Inflammatory macrophage treated with lipopolysaccharide for 1 hour (primary cell): ENCODE measurements at places on chromosomes 13 and 19.

- DNase-seq, result no peak
These were observed 6.0 kb downstream of the ACP4 start for GRCh38 chr19:50796128-50796633.

- peak; percentile 34 for DNase-seq
These were observed 66.7 kb downstream of the FRY start for GRCh38 chr13:32098272-32098671.

- no peak for DNase-seq
These were observed 436.4 kb downstream of the SLITRK5 start for GRCh38 chr13:88107570-88107969.

DNA sequence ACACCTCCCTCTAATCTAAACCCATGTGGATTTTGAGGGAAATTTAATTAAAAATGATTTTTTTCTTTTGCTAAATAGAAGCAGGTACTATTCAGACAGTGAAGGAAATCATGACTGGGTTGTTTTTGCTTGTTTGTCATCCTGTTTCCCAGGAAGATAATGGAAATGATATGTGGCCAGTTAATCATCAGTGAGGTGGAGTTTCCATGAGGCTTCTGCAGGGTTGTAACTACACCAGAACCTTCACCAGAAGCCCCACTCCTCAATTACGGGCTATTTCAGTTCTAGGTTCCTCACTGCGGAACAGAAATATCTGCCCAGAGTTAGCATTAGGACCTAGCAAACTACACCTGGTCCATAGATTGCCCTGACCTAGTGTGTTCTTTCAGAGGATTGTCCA is 394.0 kb downstream of the DLEU7 start:
- no peak for DNase-seq

DNA sequence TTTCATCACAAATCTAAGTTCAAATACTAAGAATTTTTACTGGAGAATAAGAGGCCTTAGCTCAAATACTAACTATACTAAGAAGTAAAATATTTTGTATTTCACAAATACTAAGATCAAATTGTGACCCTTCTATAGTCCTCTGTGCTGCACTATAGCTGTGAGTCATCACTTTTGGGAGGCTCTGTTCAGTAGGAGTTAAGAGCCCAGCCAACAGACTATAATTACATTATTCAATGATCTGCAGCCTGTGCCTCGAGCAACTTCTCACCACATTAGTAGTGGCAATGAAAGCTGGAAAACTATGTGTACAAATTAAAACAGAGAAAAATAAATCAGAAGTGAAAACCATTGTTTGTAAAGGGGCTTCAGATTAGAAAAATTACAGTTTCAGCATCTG is 147.3 kb upstream of the GPC6 start:
- no peak for DNase-seq

- DNase-seq, result no peak
These were observed 168.0 kb downstream of the PAN3 start for GRCh38 chr13:28306325-28306724.

- no peak for DNase-seq
These were observed 3.0 kb upstream of the ZNF554 start for GRCh38 chr19:2816641-2817040.

DNA sequence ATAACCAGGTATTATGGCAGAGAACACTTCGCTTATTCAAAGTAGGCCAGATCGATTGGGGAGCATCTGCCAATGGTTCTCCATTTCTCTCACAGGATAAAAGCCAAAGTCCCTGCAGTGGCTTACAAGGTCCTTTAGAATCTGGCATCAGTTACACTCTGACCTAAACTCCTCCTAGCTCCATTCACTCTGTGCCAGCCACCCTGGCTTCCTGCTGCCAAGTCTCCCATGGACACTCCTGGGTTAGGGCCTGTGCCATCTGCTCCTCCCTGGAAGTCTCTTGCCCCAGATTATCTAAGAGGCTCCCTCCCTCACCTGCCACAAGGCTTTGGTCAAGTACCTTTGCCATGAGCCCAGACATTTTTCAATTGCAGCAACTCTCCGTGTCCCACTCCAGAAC is 649.2 kb downstream of the DACH1 start:
- no peak for DNase-seq

- no peak for DNase-seq
These were observed 84.8 kb downstream of the SLC25A15 start for GRCh38 chr13:40874138-40874779.

DNA sequence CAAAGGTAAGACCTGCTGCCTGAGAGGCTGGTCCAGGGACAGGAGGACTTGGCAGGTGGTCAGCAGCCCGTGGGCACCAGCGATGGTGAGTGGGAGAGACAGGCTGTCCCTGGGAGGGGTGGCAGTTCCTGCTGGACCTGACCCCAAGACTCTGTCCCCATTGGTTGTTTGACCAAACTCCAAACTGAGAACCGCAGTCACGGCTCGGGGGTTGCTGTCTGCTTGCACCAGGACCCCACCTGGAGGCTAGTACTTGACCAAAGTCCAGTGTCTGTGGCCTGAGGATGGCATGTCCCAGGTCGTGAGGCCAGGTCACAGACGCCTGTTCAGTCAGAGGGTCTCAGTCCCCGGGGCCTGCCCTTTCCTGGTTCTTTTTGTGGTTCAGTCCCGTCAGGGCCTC is 9.9 kb upstream of the ZNF14 start:
- DNase-seq, result no peak

DNA sequence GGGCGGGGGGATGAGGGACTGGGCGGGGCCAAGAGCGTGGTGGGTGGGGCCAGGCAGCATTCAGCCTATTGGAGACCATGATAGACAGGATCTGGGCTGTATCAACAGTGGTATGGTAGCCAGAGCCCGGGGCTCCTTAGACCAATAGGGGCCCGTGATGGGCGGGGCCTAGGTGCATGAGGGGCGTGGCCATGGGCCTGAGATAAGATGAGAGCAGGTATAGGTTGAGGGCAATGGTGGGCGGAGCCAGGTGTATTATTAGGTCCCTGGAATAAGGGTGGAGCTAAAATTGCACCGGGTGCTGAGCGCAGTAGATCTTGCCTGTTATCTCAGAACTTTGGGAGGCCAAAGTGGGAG is 5.3 kb downstream of the ABCA7 start:
- DNase-seq, result no peak

- no peak for DNase-seq
These were observed 10.1 kb upstream of the ZNF835 start for GRCh38 chr19:56681702-56682101.

DNA sequence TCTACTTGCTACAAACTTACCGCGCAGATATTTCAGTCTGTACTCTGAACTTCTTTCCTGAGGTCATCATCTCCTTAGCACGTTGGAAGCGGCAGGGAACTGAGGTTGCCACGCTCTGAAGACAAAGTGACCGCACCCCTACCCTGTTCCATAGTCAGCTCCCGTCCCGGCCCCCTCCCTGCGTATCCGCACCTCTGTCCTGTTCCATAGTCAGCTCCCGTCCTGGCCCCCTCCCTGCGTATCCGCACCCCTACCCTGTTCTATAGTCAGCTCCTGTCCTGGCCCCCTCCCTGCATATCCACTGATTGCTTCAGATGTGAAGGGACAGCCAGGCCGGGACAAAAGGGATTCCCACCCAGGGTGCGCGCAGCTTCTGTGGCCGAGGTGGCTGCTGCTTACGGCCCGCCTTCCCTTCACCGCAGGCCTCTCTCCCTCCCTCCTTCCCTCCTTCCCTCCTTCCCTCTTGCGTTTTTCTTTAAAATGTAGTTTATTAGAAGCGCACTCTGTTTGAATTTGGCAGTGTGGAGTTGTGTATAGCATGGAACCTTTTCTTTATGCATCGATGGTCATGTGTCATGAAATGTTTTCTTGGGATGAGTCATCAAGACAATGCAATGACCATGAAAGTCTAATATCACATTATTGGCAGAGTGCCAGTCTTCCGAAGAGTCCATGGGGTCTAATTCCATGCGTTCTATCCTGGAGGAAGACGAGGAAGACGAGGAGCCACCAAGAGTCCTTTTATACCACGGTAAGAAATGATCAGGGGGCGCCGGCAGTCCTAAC is 21.9 kb upstream of the NDUFS7 start:
- peak; percentile 33 for DNase-seq

- no peak for DNase-seq
These were observed 1442.9 kb downstream of the UQCRFS1 start for GRCh38 chr19:27770095-27770494.

DNA sequence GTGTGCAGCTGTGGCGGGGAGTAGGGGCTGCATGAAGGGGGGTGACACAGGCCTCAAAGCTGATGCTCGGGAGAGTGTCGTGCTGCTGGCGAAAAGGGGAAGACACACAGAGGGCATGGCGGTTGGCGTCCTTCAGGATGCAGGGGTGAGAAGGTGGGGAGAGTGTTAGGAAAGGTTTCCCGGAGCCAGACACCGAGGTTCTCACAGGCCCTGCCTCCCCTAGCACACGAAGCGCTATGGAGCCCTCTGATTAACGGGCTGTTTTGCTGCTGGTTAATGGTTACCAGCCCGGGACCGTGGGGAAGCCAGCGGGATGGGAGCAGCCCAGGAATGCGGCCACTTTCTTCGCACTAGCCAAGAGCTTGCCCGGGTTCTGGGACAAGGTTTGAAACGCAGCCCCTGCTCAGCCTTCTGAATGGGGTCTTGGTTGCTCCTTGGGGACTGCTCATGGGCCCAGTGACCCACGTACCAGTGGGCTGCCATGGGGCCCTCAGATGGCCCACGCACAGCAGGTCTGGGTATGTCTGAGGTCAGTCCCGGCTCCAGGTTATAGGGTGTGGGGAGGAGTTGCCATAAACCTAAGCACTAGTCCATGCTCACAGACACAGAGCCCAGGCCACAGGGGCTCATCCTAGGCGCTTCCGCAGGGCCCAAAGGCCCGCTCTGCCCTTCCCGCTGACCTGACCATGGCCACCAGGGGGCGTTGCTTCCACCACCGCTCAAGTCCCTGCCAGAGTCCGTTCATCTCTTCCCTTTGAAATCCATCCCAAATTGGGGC is 31.3 kb upstream of the ISYNA1 start:
- peak; percentile 25 for DNase-seq

GRCh38 chr19:48674921-48675824 is 2.4 kb upstream of the NTN5 start:
- DNase-seq, result peak; percentile 92

GRCh38 chr13:106562301-106562700 is 5.6 kb downstream of the ARGLU1 start:
- DNase-seq, result no peak

DNA sequence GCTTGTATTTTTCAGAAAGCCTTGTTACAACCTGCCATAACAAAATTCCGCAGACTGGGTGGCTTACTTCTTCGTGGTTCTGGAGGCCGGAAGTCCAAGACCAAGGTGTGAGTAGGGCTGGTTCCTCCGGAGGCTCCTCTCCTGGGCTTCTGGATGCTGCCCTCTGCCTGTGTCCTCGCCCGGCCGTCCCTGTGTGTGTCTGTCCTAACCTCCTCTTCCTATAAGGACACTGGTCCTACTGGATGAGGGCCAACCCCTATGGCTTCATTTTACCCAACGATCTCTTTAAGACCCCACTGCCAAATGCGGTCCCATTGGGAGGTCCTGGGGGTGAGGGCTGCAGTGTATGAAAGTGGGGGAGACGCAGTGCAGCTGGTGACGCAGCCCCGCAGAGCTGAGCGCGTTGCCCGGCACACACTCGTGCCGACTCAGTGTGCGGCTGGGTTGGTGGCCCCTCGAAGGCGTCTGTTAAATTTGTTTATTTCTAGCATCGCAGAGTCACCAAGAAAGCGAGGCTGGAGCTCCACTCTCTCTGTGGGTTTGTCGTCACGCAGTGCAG is 116.7 kb downstream of the SOX1 start:
- DNase-seq, result no peak

DNA sequence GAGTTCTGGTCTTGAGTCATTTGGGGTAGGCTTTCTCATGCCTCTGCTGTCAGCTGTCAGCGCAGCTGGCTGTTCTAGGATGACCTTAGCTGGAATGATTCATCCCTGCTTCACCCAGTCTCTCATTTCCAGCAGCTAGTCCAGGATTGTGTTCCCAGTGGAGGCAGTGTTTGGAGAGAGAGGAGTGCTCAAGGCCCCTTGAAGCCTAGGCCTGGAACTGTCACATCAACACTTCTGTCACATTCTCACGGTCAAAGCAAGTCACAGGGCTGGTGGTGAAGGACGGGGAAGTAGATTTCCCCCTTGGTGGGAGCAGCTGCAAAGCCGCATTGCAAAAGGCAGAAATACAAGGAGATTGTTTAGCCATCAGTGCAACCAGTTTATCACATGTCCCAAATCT is 15.2 kb downstream of the TPT1 start:
- DNase-seq, result peak; percentile 49
